Stimulated activated CD8-positive, alpha-beta memory T cell treated with anti-CD3 and anti-CD28 coated beads, Interleukin-2, amount 100 ng/mL, for 1 hour (primary cell): ENCODE measurements at places on chromosomes 7 and 10.

GRCh38 chr10:79927111-79927828 lies 21.6 kb downstream of the SFTPD start:
- no peak for DNase-seq

DNA sequence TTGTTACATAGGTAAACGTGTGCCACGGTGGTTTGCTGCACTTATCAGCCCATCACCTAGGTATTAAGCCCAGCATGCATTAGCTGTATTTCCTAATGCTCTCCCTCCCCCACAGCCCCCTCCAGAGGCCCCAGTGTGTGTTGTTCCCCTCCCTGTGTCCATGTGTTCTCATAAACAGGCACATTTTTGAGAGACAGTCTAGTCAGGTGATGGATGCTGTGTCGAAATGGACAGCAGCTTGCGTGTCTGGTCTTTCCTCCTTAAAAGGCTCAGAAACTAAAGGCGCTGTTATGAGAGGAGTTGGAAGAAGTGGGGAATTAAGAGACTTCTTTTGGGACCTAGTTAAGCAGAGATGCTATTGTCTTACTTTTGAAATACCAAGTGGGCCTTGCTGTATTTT lies 296.0 kb downstream of the BBS9 start:
- DNase-seq = no peak

DNA sequence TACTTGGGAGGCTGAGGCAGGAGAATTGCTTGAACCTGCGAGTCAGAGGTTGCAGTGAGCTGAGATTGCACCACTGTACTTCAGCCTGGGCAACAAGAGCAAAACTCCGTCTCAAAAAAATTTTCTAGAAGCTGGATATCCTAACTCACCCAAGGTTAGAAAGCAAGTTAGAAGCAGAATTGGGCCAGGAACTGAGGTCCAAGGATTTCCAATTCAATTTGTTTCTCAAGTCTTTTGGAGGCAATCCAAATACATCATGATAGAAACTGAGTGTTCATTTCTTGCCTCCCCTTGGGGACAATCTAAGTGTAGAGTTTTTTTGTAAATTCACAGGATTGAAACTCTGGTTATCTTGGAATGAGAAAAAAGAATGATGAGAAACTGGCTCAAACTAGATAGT lies 45.5 kb downstream of the LAMB1 start:
- DNase-seq = no peak

GRCh38 chr10:49614242-49615198 lies 683 bp downstream of the CHAT start:
- no peak for DNase-seq

DNA sequence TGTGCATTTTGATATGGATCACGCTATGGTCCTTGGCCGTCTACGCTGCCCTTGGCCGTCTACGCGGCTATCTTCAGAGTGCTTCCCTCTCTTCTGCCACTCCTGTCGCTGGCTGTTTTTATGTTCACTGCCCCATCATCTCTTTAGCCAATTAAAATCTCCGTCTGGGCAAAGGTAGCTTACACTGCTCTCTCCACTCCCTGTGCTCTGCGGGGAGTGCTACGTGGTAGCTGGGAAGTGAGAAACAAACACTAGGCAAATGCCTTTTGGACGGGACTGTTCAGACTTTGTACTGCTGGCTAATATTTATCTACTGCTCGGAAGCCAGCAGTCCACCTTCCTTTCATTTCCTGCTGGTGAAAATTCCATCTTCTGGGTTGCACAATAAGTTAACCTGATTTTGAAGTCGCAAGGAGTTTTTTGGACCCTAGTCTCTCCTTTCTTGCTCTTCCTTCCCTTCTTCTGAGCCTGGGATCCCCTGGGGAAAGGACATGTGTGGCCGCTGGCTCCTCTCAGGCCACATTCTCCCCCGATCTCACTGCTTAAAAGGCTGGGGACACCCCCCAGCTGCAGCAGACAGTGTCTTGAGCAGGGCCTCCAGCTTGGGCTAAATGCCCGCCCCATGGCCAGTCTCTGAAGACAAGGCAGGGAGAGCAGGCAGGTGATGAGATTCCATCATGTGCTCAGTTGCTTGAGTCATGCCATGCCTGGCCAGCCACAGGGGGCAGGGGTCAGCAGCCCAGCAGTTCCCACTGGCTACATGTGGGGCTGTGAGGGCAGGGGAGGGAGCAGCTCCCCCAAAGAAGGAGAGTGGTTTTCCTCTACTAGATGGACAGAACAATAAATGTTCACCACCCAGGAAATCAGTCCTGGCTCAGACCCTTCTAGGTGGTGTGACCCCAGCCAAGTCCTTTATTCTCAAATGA lies 25.5 kb upstream of the RBM33 start:
- no peak for DNase-seq

DNA sequence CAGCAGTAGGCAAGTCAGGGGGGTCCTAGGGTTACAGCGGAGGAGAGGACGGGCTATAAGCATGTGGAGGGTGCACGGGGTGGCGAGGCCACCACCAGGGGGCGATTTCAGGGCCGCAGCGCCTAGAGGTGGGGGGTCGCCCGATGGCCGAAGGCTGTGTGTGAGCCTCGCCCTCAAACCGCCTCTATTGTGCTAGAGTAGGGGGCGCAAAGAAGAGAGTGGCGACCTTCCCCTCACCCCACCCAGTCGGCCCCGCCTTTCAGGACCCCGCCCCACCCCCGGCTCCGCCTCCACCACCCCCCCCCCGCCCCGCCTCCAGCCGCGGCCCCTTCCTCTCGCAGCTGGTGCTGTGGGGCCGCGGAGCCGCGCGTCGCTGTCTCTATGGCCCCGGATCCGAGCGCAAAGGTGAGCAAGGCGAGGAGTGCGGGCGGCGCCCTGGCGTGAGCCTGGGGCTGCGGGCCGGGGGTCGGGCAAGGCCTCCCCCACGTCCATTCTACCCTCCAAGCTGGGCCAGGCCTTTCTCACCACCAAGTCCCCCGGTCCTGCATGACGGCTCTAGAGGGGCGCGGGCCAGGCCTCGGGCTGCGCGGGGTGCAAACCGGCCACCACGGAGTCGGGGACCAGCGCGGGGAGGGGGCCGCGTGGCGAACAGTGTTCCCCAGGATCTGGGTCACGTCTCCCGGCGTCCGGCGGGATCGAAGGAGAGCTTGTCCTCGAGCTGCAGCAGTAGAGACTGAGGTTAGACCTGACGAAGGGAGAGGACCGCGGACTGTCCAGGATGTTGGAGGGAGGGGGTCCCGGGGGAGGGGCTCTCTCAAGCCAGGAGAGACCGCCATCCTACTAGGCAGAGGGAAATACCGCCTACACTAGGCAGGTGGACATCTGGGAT lies at the start of gene SEMA4G:
TSS of gene SEMA4G (plus strand) at position 318 of the 889 bp plus-strand sequence. CDS start 3,409 bp downstream, outside the sequence.
- peak; percentile 15 for DNase-seq

DNA sequence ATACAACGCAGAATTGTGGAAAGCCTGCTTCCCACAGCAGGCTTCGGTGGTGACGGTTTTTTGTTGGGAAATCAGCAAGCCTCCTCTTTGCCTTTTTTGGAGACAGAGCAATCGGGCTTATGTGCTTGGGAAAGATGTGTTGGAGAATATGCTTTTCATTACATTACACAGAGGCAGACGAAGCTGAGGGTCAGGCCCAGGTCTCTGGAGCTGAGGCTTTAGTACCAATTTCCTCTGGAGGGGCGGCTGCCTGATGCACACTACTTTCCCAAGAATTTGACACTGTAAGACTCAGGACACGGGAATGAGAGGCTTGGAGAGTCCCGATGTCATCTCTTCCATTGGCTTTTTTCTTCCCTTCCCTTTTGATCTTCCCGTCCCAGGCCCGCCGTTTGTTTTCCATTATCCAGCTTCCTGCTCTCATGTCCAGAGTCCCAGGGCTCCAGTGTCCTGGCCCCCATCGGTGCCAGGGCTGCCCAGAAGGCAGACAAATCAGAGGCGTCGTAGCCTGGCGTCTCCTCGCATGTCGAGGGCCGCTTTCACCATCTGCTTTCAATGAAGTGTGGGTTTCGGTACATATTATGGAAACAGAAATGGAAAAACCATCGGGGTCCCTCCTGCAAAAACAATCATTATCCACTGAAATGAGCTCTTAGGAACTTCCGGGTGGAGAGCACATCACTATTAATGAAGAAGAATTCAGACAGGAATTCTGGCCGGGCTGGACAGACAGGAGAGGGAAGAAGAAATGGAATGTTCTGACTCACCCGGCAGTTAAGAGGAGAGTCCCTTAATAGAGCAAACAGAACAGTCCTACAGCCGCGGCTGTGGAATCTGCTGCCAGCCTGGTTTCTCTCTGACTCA lies 123.0 kb upstream of the JCAD start:
- no peak for DNase-seq

DNA sequence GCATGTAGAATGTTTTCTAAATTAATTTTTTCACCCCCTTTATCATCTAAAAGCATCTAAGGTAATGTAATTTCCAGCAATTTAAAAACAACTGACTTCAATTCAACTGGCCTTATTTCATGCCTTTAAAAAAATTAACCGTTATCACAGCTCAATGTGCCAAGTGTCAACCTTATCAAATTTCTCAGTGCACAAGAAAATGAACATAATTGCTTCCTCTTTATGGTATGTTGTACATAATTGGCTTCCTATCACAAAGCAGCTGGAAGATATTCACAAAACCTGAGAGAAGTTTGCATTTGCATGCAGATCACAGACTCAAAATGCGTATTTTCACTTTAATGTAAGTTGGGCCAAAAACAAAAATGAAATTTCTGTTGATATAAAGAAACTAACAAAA lies 966.4 kb downstream of the GRM8 start:
- no peak for DNase-seq

DNA sequence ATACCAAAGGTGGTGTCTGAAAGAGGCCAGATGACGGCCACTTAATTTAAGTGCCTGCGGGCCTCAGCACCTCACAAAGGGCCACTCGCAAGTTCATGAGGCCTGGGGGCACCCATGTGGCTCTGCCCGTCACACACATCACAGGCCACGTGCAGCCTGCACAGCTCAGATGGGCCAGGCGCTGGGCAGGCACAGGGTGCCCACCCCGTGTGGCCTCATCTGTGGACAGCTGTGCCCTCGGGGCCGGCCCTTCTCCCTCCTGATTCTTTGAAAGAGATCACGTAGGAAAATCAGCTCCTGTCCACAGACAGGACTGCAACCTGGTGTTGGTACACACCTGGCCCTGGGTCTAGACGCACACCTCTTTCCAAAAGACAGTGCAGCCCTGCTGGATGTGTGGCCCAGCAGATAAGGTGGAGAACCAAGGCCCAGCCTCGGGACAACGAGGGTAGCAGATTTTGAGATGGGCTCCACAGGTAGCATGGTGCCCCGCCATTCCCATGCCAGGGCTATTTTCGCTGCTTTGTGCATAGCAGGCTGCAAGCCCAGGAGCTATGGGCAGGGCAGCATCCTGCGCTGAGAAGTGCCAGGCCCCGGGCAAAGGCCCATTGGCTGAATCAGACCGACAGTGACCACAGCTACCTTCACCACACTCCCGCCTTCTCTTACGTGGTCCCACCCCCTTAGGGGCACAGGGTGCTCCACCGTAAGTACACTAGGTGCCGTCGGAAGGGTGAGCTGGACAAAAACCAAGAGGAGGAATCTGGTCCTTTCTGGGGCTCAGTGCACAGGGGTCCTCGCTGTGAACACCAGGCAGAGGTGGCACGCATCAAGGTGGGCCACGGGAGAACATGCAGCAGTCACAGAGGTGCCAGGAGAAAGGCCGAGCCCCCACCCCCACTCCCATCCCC lies 124.5 kb downstream of the EBF3 start:
- DNase-seq = no peak

- no peak for DNase-seq
Observed at GRCh38 chr10:127585519-127586023, 36.5 kb downstream of the NPS start.

DNA sequence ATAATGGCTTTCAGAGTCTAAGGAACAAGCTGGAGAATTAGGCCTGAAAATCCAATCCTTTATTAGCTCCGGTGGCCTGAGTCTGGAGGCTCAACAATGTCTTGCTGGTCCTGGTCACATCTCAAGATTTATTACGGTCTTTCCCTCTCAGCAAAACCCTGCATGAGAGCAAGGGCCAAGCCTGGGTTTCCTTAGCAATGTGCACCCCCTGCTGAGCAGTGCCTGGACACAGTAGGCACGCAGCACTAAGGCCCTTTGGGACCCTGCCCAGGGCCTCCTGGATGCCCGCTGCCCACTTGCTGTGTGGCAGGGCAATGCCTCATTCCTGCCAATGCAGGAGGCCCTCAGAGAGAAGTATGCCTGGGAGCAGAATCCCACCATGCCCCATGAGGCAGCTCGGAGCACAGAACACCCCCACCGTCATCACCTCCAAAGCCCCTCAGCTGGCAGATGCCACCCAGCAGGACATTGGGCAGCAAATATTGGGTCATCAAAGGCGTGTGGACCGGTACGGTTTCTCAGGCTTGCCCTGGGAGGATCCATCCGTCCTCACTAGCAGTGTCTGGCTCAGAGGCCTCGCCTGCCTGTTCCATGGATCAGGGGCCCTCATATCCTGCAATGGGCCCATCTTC lies 156.4 kb downstream of the OAT start:
- DNase-seq = no peak

GRCh38 chr7:10537764-10538163 lies 435.9 kb upstream of the PHF14 start:
- no peak for DNase-seq

GRCh38 chr10:4708123-4708759 lies 117.8 kb upstream of the AKR1E2 start:
- DNase-seq = no peak

- no peak for DNase-seq
Observed at GRCh38 chr10:69866688-69867461, 65.2 kb downstream of the COL13A1 start.

DNA sequence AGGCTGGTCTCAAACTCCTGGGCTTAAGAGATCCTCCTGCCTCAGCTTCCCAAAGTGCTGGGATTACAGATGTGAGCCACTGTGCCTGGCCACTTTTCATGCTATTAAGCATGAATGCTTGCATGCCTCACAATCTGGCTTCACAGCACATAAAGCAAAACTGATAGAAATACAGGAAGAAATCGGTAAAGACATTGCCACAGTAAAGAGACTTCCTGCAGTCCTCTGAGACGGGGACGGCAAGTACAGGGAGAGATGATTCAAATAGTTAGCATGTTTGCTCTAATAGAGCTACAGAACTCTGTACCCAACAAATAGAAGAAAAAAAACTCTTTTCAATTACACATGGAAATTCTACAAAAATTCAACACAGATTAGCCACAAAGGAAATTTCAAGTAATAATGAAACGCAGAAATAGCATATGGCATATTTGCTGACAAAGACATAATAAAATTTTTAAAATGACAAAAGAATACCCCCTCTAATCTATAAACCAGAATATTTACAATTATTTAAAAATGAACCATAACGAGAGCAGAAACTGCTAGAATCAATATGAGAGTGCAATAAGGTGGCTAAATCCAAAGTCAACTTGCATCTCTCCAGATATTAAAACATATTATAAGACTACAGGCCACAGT lies 32.3 kb downstream of the CARD11 start:
- no peak for DNase-seq

- DNase-seq = no peak
Observed at GRCh38 chr10:55495555-55495954, 694.5 kb upstream of the PCDH15 start.

DNA sequence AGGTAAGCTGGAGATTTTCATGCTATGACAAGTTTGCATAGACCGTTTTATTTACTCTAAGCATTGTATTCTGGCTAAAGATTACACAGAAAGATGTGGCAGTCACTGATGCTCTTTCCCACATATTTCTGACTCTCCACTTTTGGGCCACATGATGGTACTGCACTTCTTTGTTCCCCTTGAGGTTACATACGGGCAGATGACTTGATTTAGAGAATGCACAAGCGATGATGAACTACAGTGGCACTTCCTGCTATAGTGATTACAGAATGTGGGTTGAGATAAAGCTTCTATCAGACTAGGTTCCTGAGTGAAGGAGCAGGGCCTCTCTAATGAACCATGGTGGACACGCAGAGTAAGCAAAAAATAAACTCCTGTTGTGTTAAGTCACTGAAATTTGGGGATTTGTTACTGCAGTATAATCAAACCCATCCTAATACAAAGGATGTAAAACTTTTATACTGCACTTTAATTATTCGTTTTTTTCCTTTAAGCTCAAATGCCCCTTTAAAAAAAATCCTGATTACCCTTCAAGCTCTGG lies 177.9 kb downstream of the TAX1BP1 start:
- DNase-seq = no peak
